ENCODE measurements at places on chromosomes 12 and 14. TPM values are rescaled to one million over a fixed set of nuclear protein-coding genes. Genes with fewer than 3 reads are reported as not detected.
A peak's percentile ranks its signal among the peaks of the same experiment; 100 is the strongest.

- no peak for DNase-seq
These were observed 2.0 kb upstream of the PLXNC1 start for GRCh38 chr12:94146166-94146936.

GRCh38 chr14:92154283-92154942, 32.6 kb downstream of the CPSF2 start:
- DNase-seq, result no peak

GRCh38 chr12:19894803-19895202, 455.5 kb downstream of the AEBP2 start:
- DNase-seq, result no peak

GRCh38 chr14:95816539-95816938, 60.1 kb upstream of the TUNAR start:
- DNase-seq, result no peak

GRCh38 chr12:67647799-67648520, 585 bp upstream of the DYRK2 start:
- DNase-seq, result peak; percentile 83

GRCh38 chr14:85205875-85206274, 324.1 kb upstream of the FLRT2 start:
- DNase-seq, result no peak

DNA sequence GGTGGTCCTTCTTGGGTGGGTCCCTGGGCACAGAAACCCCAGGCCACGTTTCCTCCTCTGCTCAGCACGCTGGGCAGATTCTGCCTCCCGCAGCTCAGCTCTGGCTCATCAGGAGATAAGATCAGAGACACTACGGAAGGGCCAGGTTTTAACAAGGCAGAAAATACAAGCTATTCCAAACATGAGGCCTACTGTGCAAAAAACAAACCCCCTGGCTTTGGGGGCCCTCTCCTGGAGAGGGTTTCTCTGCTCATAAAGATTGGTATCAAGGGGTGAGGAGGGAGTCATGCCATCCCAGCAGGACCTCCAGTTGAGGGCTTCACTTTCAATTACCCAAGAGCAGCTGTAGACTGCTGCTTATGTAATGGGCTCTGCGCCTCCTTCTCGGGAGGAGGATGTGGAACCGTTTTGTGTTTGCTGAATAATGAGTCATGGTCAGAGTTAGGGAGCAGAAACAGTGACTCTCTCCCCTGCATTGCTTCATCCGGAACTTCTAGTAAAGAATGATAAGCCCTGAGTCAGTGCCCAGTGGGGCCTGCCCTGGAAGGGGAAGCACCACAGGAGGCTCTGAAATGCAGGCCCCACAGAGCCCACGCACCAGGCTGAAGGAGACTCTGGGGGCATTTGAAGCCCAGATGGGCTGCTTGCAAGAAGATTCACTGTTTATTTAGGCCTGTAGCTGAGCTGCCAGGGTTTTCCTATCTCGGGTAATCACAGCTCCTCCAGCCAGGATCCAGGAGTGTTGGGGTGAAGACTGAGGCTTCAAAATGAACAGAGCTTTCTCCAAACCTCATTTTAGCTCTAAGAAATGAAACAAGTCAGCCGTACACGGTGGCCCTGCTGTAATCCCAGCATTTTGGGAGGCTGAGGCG, 79.3 kb downstream of the SSPN start:
- peak; percentile 78 for DNase-seq

DNA sequence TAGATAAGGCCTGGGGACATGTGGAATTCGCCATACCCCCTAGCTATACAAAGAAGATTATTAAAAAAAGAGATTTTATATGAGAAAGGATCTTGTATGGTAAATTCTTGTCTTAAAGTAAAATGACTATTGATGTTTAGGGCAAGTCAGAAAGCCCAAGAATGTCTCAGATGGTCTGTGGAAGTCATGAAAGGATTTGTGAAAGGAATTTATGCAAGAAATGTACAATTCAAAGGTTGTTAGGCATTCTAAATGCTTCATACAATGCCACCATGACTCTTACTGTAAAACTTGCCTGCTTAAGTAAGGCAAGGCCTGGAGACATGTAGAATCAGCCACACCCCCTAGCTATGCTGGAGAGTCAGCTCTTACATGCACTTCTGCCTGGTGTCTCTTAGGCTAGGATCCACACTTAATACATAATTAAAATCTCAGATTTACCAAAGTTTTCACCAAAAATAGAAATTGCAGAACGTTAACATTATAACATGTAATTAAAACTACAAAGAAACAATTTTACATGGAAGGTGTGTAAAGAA, 8.9 kb upstream of the ETNK1 start:
- DNase-seq, result no peak

DNA sequence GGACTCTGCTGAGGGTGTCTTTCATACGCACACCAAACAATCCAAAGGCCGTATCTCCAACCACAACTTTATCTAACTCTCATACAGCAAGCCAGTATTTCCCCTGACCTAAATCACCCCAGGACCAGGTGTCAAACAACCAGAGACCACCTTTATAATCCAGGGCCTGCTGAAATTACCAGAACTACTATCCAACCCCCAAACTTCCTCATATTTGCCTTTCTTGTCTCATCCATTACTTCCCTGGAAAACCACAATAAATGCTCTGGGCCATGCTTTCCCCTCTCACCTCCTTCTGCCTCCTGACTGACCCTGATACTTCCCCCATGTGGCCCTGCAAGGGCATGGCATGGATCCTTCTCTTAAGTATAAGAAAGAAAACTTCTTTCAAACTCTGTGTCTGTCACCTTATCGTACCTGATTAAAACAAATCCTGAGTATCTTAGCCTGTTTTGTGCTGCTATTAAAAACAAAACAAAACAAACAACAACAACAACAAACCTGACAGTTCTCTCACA, 44.7 kb upstream of the CRACR2A start:
- no peak for DNase-seq

GRCh38 chr12:57892232-57892972, 45.9 kb upstream of the CTDSP2 start:
- no peak for DNase-seq

DNA sequence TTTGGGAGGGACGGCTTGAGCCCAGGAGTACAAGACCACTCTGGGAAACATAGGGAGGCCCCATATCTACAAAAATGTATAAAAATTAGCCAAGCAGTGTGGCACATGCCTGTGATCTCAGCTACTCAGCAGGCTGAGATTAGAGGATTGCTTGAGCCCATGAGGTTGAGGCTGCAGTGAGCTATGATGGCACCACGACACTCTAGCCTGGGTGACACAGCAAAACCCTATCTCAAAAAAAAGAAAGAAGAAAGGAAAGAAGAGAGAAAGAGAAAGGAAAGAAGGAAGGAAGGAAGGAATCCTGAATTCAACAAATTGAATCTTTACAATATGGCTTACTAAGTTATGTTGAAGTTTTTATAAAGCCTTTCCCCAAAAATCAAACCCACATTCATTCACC, 2.1 kb downstream of the KIF21A start:
- no peak for DNase-seq

DNA sequence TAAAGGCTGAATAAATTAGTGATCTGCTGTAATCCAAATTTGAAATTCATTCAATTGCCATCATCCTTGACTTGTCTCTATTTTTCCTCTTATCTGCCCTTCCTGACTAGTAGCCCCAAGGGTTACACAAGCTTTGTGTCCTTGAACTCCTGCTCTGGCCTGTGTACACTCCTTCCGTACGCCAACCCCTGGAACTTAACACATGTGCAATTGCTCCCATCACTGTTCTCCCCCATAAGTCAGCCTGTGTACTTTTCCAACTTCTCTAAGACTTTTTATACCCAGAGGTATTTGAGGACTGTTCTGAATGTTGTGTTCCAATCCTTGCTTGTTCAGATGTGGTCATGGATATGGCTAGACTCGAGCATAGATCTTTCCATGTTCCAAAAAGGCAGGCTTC, 171.1 kb upstream of the G2E3 start:
- no peak for DNase-seq

- DNase-seq, result no peak
These were observed 14.1 kb downstream of the DRAM1 start for GRCh38 chr12:101891462-101891971.

GRCh38 chr12:110005319-110005973, 6.2 kb downstream of the ANKRD13A start:
- no peak for DNase-seq

DNA sequence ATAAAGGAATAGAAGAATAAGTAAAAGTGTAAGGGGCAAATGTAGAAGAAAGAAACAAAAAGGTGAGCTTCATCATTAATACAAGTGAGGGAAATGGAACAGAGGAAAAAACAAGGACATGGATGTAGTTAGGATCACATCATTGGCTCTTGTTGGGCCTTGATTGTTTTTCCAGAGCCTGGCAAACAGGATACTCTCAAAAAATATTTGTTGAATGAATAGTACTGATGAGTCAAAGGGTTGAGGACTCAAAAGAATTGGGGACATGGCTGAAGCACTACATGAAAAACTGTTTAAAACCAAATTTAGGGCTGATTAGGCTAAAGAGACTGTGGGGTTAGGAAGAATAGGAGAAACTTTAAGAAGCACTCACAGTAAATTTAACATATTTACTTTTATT, 11.4 kb upstream of the SRP54 start:
- no peak for DNase-seq

GRCh38 chr14:63843796-63844195, 9.0 kb upstream of the SYNE2 start:
- DNase-seq, result no peak

- no peak for DNase-seq
These were observed 26.0 kb downstream of the CHST11 start for GRCh38 chr12:104482748-104483147.

The SYNE2 gene
- 186 TPM for total RNA-seq

The BBOF1 gene
- total RNA-seq, result 3.8 TPM

The COX8C gene
- total RNA-seq, result 1.3 TPM

Data from left ventricle myocardium inferior (tissue), 1 donor.